ENCODE measurements at places on chromosomes 12 and 14.

- no peak for DNase-seq
These were observed 339.3 kb downstream of the NRXN3 start for GRCh38 chr14:78509516-78509915.

DNA sequence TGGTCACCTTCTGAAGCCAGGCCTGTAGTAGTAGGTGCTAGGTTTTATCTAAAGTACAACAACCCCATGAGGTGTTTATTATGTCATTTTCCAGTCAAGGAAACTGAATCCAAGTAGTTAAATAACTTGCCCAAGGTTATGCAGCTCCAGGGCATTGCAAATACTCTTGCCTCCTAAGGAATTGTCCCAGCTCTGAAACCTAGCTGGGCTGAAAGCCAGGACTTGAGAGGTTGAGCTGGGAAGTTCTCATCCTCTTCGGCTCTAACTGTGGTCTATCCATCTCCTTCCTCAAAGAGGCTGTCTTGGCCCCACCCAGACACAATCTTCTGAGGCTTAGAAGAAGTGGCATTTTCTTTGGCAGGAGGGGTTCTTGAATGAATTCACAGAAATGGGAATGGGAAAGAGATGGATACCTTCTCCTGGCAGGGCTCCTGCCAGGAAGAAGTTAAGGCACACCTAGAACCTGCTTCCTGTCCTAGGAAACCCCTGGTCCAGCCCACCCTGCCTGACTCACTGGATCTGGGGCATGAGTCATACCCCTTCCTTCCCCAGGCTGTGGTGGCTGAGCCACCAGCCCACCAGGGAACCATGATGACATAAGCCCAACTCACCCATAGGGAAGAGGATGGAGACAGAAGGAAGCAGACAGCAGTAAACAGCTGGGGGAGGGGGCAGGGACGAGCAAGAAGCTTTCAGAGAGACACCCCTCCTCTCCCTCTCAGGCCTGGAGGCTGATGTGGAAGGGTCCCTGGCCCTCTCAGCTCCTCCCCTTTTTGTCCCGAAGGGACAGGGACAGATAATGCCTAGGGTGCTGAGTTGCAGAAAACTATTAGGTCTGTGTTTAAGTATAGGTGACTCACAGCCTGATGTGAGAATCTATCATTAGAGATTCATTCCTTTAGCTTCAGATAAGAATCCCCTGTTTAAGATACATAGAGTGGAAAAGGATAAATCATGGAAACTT lies 2.1 kb upstream of the PLEK2 start:
- peak; percentile 99 for DNase-seq

GRCh38 chr12:116881325-116881876 lies at the start of gene HRK:
TSS of gene HRK (minus strand) at chr12:116881441. CDS start at chr12:116881307, 134 bp downstream.
- DNase-seq = no peak

GRCh38 chr12:123017753-123018152 lies 37.3 kb downstream of the ARL6IP4 start:
- no peak for DNase-seq

DNA sequence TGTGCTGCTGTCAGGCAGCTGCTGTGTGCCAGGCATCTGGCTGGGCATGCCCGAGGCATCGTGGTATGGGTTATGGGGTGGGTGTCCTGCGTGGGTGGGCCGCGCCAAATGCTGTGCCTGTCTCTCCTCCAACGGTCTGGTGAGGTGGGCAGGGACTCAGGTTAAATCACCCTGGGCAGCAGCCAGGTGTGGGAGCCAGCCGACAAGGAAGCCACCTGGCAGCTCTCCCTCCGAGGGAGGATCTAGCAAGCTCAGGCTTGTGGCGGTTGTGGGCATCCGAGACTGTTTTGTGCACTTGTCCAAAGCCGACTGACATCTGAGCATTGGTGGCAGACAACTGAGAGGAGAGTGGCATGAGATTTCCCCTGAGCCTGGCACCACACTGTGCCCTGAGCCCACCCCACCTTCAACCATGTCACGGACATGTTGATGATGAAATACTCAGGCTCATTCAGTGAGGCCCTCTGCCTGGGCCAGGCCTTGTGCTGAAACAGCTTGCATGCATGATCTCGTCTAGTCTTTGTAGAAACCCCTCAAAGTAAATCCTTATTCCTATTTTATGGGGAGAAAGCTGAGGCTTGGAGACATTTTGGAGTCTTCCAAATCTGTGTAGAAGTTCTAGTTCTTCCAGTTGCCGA lies 181.8 kb upstream of the MYL2 start:
- DNase-seq = no peak

- DNase-seq = no peak
These were observed 1.3 kb downstream of the STRAP start for GRCh38 chr12:15883536-15883935.

GRCh38 chr14:103460415-103460814 lies 62.2 kb downstream of the CKB start:
- DNase-seq = no peak

DNA sequence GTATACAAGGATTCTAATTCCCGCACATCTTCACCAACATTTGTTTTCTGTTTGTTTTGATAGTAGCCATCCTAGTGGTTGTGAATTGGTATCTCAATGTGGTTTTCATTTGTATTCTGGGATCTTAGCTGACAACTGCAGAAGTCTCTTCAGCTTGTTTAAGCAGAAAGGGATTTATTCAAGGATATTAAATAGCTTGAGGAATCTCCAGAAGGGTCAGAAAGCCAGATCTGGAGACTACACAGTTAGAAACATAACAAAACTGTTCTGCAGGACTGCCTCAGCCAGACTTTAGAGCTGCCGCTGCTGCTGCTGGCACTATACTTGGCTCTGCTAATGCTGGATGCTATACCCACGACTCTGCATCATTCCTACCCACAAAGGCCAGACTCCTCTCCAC lies 13.4 kb upstream of the CDKL1 start:
- no peak for DNase-seq

- DNase-seq = peak; percentile 39
These were observed 471.0 kb upstream of the MGAT4C start for GRCh38 chr12:86727160-86727559.

DNA sequence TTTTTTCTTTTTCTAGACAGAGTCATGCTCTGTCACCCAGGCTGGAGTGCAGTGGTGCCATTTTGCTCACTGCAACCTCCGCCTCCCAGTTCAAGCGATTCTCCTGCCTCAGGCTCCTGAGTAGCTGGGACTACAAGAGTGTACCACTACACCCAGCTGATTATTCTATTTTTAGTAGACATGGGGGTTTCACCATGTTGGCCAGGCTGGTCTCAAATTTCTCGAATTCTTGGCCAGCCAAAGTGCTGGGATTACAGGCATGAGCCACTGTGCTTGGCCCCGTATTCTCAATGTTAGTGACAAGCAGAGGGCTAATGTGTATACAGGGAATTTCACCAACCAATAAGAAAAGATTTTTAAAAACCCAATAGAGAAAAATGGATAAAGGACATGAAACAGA lies 8.4 kb downstream of the PLBD2 start:
- DNase-seq = no peak

DNA sequence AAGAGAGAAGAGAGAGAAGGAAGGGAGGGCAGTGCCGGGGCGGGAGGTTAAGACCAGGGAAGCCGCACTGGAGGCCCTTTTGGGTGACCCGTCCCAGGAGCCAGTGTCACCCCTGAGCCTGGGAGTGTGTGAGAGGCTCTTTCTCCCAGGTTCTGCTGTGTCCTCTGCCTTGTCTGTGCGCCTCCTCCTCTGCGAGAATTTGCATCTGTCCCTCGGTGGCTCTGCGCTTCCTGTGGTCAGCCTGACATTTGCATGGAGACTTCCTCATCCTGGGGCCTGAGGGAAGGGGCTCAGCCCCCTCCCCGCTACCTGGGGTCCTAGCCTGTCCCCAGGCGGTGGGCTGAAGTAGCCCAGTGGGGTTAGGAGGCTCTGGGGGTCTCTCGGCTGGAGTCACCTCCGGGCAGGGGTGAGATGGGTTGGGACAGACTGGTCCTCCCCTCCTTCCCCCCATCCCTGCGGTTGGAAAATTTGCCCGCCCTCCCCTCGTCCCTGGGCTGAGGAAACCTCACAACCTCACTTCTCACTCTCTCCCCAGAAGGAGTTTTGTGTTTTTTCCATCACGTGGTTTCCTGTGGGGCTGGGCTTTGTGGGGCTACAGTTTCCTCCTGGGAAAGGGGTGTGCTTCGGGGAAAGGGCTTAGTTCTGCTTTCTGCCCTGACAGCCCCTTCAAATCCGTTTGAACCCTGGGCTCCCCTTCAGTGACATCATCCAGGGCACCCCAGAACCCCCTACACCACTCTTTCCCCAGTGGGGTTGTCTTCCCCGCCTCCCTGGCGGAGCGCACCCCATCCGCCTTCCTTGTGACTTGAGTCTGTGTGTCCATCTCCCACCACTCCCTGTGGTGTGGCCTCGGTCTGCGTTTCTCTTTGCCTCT lies 2.5 kb downstream of the PTPN6 start:
- DNase-seq = no peak

- DNase-seq = no peak
These were observed 4.0 kb upstream of the TESPA1 start for GRCh38 chr12:54988402-54989054.

GRCh38 chr12:108955225-108955835 lies 65.5 kb downstream of the SVOP start:
- DNase-seq = peak; percentile 72

DNA sequence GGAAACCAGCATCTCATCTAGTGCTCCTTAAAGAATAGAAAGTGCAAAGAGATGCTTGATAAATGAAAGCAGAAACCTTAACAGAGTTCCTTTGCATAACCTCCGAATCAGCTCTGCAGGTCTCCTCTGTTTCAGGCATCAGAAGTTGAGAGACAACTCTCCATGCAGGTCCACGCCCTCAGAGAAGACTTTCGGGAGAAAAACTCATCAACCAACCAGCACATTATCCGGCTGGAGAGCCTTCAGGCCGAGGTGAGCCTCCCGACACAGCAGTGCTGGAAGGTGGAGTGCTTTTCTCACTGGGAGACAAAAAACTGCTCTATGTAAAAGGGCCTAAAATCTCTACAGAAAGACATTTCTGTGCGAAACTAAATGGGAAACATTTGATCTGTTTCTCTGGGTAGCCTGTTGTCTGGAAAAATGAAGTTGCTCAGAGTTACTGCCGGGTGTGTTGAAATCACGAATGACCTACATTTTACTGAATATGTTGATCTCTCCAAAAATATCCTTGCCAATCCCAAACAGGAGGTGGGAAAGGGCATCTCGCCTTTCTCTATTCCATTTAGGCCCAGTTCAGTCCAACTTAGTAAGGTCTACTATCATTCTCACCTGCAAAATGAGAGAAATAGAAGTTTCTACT lies 54.9 kb downstream of the RAB35 start:
- DNase-seq = no peak

Measured in HTR-8/SVneo (cell line).